ENCODE measurements at places on chromosomes 1 and 21.

- no peak for DNase-seq
Measured at GRCh38 chr1:167263819-167264464, 43.3 kb downstream of the POU2F1 start.

DNA sequence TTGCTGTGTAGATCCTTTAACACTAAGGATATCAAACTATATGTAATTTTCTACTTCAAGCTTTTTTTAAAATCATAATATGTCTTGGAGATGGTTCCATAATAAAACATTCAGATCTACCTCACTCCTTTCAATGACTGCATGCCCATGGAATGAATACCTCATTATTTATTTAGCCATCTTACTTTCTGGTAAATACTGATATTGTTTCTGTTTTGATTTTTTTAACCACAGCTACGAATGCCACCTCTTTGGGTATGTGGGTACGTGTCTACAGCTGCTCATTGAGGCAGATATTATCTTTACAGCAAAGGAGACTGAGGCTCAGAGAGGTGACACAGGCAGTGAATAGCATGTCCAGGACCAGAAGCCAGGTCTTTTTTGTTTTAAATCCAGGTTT, 215.7 kb downstream of the ST6GALNAC3 start:
- no peak for DNase-seq

GRCh38 chr21:39315603-39316445, 2.4 kb upstream of the BRWD1 start:
- DNase-seq = no peak

DNA sequence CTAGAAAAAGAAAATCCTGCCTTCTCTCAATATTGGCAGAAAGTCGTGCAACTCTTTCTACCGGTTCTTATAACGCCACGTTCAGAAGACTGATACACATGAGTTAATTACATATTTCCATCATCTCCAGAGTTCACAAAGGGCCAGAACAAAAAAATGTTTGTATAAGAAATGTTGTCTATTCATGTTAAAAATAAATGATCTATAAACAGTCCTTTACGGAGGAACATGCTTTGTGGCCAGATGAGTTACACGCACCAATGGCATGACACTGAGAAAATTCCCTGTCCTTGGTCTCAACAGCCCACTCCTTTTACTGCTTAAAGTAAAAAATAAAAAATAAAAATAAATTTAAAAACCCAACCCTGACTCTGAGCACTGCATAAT, 29.5 kb downstream of the C2CD2 start:
- no peak for DNase-seq

DNA sequence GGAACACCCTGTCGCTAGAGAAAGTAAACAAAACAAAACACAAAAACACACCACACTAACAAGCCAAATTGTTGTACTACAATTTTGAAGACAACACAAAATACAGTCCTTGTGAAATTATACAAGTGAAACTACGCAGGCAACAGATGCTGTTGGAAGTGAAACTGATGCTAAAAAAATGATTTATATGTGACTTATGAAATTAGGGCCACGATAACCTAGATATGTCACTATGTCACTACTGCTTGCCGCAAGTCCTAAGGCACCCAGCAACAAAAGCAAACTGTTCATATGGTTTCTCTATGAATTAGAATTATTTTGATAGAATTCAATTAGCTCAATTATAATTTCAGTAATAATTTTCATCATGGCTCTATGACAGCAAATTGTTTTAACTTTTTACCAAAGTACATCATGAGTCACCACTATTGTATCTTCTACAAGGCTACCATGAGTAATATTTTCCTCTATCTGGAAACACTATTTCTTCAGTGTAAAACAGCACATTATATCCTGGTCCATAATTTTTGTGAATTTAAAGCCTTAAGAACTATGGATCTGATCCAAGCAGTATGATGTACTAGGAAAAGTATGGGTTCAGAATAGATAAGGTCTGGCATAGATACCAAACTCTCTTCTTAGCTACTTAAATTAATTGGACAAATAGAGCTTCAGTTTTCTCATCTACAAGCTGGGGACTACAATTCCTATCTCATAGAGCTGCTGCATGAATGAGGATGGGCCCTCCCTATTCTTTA, 216.3 kb downstream of the COL11A1 start:
- no peak for DNase-seq

- no peak for DNase-seq
Measured at GRCh38 chr1:159632922-159633321, 45.3 kb downstream of the APCS start.

DNA sequence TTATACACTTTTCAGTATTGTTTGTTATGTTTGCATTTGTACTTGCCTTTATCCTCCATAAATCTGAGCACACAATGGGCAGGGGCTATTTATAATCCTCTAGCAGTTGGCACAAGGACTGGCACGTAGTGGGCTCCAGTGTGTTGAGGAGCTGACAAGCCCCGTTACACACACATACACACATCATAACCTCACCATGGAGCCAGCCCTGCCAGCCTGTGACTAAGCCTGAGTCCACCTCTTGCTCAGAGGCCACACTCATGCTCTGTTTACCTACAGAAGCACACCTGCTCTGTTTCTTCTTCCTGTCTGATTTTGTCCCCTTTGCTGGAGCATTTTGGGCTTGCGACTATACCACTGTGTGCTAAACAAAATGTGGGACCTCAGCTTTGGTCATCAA, 64.5 kb upstream of the SPATA6 start:
- no peak for DNase-seq

GRCh38 chr1:16324456-16324890, 27.8 kb downstream of the FBXO42 start:
- DNase-seq = no peak

DNA sequence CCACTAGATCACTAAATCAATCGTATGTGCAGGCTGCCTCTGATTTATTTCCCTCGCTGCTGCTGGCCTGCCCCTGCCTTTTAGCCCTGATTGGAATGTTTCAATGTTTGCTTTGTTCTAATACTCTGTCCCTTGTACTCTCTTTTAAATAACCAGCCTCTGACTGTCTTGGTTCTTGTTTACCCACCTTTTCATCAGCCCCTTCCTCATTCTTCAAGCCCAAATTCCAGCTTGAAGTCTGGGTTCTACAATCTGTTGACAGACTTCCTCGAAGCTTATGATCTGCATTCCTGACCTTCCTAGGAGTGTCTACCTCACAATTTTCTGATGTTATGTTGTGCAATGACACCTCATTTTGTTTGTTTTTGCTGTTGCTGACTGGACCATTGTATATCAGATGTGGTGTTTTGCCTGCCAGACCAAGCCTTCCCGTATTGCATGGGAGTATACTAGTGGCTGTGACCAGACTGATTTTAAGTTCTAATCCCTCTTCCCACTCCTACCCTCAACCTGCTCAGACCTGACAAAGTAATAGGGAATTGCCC, 46.6 kb upstream of the APOBEC4 start:
- DNase-seq = no peak

GRCh38 chr1:202998836-202999750, 8.1 kb upstream of the TMEM183A start:
- DNase-seq = peak; percentile 65

DNA sequence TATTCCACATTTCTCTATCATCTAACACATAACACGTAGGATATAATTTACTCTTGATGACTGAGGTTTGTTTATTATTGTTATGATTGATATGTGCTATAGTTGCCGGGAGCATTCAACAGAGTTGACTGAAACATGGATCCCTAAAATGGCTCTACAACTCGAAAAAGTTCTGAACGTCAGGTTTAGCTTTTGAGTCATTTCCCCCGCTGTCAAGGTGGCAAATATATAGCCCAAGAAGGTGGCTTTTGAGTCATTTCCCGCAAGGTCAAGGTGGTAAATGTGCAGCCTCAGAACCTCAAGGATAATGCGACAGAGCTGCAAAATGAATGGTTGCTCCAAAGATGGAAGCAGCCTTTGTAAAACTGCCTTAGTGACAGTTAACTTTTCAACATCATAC, 104.0 kb downstream of the NIBAN1 start:
- DNase-seq = no peak

GRCh38 chr1:192869308-192869940, 60.6 kb downstream of the RGS2 start:
- DNase-seq = no peak

GRCh38 chr1:100612540-100612939, 74.6 kb downstream of the GPR88 start:
- DNase-seq = no peak

DNA sequence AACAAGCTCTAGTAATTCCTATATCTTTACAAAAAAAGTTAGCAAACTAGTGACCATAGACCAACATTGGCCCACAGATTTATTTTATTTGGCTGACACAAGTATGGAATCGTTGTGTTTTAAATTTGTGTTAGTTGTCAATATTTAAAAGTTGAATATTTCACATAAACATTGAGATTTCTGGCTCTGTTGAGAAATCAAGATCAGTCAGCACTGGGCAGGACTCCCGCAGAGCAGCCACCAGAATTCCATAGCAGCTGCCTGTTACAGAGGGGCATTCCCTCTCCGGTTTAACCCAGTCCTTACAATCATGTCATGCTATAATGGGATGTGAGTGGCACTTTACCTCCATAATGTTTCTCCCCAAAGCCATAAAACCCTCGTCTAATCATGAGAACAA, 79.2 kb upstream of the NRIP1 start:
- no peak for DNase-seq

DNA sequence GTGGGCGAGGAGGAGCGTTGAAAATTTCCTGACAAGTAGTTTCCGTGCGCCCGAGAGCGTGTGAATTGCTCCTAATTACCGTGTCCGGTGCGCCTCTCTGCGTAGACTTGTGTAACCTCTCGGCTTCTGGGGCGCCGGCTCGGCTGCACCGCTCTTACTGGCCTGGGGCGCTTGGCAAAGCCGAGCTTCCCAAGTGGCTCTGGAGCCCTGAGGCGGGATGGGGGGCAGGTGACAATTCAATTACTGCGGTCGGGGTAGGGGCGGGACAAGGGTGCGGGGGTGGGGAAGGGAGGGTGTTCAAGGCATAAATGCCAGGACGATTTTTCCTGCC, 392 bp upstream of the DMRTA2 start:
- peak; percentile 62 for DNase-seq

DNA sequence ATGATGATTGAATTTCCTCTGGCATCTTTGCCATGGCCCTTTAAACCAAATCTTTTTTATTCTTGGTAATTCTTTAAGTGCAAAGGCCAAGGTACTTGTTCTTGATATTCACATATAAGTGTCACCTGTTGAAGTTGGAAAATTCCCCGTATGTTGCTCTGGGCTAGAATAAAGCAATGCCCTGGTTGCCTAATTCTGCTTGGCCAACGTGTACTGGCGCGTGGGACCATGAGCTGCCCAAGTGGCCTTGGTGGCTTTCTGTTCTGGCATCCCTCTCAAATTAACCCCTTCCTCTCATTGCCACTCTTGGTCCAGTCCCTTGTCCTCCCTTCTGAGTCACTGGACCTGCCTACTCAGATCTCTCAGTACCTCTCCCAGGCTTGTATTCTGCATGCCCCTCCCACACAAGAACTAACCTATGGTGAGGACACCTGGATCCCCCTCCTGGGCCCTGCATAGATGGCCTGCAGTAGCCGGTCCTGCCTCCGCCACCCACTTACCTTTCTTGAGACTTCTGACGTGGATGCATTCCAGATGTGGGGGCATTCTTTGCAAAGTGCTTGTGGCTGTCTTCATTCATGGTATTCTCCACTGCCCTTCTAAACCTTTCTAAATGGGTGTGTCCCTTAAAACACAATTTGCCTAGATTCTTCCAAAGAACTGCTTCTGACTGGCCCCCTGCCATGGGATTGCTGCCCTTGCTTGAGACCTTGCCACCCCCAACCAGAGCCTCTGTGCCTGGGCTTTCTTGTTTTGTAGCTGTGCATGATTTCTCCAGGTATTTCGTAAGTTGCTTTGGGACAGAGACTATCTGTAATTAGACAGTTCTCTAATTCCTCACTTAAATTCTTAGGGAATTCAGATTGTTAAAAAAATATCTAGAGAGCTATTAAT, 152.4 kb downstream of the GALNT2 start:
- DNase-seq = no peak

- DNase-seq = no peak
Measured at GRCh38 chr21:15204140-15204969, 139.6 kb upstream of the NRIP1 start.

GRCh38 chr1:216434232-216434631, 11.0 kb upstream of the USH2A start:
- DNase-seq = no peak

GRCh38 chr1:101203820-101204540, 32.8 kb upstream of the S1PR1 start:
- DNase-seq = peak; percentile 4
